ENCODE measurements at places on chromosomes 1 and 21.

DNA sequence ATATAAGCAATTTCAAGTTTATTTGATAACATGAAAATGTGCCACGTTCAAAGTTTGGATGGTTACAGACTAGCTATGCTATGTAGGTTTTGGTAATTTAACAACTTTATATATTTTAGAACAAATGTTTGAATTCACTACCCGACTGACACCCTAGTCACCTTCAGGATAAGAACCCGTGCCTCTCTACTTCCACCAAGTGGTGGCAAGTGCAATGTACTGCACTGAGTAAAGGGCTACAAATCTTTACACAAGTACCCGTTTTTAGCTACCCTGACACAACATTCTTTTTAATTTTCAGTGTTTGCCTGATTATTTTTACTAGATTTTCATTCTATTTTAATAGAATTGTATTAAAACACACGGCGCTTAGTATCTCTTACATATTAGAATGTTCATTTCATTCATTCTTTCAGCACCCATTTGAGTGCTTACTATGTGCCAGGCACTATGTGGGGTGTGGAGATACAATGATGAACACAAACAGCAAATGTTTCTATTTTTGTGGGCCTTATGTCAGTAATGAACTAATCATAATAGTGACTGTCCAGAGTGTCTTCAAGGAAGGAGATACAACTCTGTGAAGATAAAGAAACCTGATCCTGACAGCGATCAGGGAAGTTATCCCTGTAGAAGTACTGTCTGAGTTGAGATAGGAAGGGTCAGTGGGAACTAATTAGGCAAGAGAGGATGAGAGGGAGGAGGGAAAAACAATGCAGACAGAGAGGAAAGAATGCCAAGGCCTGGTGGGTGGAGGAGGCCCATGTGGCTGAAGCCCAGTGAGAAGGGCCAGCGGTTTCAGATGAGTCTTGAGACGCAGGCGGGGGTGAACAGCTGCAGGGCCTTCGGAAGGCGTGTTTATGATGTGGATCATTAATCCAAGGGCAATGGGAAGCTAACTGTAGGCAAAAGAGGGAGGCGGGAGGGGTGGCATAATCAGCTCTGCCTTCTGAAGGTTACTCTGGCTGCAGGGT is 3.8 kb downstream of the LCA5L start:
- DNase-seq: no peak

DNA sequence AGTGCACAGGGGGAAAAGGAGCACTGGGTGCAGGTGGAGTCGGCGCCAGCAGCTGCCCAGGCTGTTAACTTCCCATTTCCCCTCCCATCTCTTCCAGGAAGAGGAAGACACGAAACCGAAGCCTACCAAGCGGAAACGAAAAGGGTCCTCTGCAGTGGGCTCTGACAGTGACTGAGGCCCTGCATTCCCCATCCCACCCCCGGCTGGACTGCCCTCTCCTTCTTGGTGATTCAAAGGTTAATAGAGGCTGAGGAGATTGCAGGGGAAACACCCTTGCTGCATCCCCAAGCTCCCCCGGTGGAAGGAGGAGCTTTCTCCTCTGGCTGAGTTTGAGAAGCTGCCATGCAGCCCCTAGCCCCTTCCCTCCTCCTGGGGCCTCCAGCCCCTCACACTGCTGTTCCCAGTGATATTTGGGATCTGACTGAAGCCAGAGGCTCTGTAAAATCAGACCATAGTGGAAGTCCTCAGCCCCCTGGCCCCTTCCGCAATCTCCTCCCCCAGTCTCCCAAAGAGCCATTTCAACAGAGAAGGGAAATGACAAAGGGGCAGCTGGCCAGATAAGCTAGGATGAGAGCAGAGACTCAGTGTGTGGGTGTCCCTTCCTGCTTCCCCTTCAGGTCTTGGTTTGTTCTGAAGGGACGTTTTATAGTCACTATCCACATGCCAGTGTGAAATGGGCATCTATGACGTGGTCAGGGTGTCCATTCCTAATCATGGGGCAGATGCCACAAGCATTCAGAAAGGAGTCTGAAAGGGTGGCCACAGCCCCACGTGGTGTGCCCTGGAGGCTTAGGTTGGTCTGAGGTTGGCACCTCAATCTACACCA is 1.9 kb upstream of the SLC27A3 start:
- no peak for DNase-seq

DNA sequence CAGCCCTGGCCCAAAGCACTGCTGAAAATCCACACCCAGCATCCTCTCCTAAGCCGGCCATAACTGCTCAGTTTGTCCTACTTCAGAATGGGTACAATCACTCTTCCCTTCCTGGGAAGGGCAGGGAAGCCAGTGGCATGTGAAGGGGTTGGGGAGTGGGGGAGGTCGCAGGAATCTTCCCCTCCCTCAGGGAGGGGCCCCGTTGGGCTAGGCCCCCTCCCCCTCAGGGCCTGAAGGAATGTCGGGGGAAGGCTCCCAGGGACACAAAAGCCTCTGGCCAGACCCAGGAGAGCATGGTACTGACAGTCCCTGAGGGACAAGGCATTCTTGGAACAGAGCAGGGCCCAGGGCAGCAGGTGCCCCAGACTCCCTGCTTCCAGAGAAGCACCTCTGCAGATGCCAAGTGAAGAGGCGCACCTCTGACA is 1.2 kb downstream of the ELOVL1 start:
- no peak for DNase-seq

DNA sequence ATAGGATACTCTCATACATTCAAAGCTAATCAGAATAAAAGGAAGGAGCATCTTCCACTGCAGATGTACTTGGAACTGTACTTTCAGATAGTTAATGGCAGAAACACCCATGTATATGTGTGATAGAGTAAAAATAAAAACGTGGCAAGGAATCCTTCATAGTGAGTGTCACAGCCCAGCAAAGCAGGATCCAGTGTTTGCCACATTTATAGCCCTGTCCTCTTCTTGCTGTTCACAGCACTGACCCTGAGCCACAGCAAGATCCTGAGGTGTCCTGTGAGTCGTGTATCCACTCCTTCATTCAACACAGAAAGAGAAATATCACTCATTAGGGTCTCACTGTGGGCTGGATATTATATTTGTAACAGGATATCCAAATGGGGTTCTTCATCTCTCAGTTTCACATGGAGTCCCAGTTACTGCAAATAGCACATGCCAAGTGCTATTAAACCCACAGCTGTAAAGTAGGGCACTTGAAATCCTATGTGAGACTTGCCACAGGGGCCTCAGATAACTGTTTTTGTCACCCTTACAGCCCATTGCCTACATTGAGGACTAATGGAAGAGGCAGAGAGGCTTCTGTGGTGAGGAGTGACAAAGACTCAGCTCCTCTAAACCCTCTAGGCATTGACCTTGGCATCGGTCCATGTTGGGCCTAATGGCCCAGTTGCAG is 41.3 kb downstream of the CYP2J2 start:
- DNase-seq: no peak

GRCh38 chr1:244150665-244151064 is 99.6 kb downstream of the ZBTB18 start:
- no peak for DNase-seq

- no peak for DNase-seq
These were observed 23.4 kb upstream of the MEF2D start for GRCh38 chr1:156523801-156524480.

DNA sequence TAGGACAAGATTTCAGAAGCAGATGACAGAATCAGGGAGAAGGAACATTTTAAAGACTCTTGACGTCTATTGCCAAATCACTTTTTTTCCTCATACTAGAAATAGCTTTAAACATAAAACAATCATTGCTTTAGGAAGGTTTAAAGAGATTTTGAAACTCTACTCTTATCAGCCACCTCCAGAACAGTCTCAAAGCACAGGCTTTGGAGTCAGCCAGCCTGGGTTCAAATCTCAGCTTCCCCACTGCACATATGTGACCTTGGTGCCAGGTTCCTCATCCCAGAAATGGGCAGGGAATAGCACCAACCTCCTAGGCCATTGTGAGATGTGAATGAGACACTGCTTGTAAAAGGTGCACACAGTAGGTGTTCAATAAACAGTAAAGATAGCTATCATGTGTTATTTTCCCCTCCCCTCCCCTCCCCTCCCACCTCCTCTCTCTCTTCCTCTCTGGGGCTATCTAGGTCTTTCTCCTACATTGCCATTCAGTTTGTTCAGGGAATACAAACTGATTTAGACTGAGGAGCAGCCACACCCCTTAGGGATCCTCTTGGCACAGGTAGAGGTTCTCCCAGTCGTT is 20.6 kb downstream of the SPOCD1 start:
- no peak for DNase-seq

DNA sequence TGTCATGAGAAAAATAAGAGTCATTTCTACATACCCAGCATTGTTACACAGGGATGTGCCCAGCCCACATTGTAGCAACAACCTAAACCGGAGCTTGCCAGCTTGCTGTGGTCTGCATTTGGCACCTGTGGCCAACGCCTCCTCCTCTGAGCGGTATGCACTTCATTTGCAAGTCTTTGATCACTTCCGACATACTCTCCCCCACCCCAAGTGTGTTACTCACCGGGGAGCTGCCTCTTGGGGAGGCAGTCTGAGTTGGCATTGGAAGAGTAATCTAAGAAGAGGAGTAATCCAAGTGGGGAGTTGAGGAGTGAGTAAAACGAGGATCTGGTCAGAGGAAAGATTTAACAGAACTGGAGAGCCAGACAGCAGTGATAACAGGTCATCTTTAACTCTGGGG is 3.8 kb downstream of the BCL9 start:
- no peak for DNase-seq

DNA sequence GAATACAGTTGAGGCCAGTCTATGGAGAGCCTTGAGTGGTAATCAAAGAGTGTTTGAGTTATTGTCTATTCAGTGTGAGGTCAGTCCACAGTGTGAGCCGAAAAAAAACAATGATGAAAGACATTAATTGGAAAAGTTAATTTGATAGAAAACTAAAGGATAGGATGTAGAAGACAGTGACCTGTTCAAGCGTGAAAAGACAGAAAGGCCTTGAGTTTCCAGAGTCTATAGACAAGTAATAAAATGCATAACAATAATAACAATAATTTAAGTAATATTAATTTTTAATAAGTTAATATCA is 90.4 kb downstream of the SLC30A10 start:
- no peak for DNase-seq

DNA sequence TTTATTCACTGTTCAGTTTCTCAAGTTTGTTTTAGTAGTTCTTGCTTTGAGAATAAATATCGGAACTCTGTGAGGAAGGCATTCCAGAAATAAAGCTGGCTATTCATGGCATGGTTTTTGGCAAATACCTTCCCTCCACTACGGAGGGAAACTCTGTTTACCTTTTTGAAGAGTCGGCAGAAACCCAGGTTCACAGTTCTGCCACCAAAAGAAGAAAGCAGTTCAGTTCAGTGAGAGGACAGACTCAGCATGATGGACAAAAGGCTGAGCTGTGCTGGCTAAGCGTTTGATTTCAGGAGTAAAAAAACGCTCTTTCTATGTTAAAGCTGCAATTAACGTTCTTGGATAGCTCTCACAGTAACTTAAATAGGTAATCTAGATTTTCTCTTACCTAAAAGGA is 42.4 kb downstream of the CNN3 start:
- DNase-seq: no peak

DNA sequence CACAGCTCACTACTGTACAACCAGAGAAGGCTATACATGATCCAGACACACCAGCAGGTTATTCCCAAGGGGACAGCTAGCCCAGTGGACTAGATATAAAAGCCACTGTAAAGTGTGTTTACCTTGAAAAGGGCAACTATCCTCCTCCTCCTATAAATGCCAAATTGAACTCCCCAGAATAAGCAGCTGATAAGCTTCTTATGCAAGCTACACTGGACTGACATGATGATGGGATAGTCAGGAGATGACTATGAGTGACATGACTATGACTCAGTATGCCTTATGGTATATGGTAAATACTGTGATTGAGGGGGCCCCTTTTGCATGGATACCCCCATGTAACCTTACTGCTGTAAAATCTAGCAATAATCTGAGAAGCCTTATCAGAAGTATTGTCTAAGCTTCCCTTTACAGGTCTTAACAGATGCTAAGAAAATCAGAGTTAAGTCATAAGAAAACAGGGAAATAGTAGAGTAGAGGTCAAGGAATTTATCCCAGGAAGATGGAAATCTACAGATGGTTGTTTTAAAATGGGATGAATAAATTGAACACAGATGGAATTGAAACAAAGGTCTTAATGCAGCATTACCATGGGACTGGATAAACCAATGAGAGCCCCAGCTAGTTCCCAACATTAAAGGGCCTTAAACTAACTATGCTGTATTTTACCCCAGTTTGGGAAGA is 55.8 kb downstream of the TRIM33 start:
- no peak for DNase-seq

- DNase-seq: no peak
These were observed 37.6 kb downstream of the PTGFRN start for GRCh38 chr1:116947092-116947860.

DNA sequence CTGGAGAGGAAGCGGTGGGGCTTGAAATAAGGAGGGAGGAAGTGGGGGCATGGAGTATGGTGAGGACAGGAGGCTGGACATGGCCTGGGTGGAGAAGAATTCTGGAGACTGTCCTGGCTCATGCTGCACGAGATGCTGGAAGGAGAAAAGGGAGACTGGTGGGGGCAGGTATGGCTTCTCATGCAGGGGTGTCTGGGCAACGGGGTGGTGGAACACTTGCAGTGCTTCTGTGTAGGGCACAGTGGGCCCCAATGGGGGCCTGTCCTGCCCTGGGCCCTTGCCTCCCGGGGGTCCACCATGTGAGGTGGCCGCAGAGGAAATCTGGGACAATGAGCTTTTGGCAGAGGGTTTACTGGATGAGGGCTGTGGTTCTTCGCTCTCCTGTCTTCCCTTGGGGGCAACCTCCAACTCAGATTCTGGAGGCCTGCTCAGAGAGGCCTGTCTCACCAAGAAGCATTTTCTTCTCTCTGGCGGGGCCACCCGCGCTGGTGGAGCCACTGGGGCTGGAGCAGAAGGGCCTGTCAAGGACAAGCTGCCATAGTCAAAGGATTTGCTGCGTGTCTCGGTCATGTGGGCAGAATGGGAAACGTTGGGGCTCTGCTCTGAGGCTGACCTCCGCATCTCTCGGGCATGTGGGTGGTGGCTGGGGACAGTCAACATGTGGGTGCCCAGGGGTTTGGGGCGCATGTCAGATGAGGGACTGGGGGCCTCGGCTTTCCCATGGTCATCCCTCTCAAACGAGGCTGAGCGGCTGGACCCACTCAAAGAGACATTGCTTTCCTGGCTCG is 96.9 kb upstream of the EDN2 start:
- no peak for DNase-seq

DNA sequence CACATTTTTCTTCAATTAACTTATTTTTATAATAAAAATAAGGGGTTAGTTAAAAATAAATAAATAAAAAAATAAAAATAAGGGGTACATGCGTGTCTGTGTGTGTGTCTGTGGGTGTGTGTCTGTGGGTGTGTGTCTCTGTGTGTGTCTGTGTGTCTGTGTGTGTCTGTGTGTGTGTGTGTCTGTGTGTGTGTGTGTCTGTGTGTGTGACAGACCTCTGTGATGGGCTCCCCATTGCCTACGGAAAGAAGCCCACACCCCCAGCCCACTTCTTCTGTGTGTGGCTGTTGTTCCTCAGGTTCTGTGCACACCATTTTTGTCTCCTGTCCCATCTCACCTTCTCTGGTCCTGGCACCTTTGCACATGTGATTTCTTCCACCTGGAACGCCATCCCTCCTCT is 9.9 kb downstream of the PHLDA3 start:
- no peak for DNase-seq

DNA sequence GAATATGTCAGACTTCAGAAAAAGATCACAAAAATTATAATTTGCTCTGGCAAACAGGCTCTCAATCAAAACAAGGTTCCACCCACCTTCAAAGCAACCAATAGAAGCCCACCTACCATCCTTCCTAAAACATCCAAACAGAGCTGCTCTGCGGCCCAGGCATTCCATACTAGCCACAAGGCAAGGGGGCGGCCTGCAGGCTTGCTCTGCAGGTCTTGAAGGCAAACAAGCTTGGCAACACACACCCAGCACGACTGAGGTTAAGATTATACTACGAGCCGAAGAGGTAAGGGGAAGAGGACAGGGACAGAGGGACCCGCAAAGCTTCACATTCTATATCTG is 207.3 kb downstream of the SLC45A1 start:
- no peak for DNase-seq

Data from pancreas (tissue), 10 donors.